ENCODE measurements at places on chromosomes 4 and X. TPM values are rescaled to one million over a fixed set of nuclear protein-coding genes. Genes with fewer than 3 reads are reported as not detected.

- DNase-seq: peak; percentile 66
These were observed 10.0 kb upstream of the ASMTL start for GRCh38 chrX:1462596-1463251.

DNA sequence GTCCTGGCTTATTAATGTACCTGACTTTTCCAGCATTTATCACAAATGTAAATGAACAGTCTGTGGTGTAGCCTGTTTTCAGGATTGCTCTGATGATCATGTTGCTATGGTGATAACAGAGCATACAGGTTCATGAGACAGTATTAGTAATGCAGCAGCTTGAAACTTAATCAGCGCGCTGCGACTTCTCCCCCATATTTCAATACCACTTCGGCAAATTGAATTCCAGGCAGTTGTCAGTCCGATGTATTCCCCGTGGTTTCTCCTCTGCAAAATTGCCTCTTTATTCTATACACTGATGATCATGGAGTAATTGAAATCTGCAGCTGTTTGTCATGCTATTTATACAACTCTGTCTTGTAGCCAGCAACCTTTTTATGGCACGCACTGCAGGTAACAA, 239.3 kb downstream of the C4orf33 start:
- DNase-seq: no peak

GRCh38 chr4:26746802-26747213, 113.8 kb upstream of the STIM2 start:
- DNase-seq: no peak

GRCh38 chr4:91916219-91916618, 387.5 kb upstream of the GRID2 start:
- no peak for DNase-seq

The SPOCK3 gene
- 0.55 TPM for polyA plus RNA-seq

The CENPE gene
- polyA plus RNA-seq: 1.2 TPM

Measured in hepatocyte (in vitro differentiated cells).